Stimulated activated CD4-positive, alpha-beta T cell treated with anti-CD3 and anti-CD28 coated beads, TNF-alpha, amount 100 ng/mL, for 4 hours (primary cell): ENCODE measurements at places on chromosomes 1 and 21.

DNA sequence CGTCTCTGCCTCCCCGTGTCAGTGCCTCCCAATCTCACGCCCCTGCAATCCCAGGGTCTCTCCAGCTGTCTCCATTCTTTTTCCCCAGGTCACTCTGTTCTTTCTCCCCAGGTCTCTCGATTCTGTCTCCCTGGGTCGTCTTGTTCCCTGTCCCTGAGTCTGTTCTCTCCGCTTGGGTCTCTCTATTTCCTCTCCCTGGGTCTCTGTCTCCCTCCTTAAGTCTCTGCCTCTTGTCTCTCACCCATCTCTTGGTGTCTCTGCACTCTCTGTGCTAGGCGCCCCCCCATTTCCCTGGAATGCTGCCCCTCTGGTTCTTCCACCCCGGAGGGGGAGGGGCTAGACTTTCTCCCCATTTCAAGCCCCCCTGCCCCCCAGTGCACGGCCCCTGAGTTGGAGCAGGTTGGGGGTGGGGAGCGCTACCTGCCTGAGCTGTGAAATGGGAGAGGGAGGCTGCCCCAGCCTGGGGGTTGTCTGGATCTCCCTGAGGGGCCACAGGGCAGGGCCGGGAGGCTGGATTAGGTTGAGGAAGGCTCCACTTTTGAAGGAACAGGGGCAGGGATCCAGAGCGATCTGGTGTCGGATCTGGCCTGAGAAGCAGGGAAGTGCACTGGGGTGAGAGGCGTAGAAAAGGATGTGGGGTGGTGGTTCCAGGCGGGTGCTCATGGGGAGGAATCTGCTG lies 1.4 kb downstream of the PTPRF start:
- DNase-seq: no peak

DNA sequence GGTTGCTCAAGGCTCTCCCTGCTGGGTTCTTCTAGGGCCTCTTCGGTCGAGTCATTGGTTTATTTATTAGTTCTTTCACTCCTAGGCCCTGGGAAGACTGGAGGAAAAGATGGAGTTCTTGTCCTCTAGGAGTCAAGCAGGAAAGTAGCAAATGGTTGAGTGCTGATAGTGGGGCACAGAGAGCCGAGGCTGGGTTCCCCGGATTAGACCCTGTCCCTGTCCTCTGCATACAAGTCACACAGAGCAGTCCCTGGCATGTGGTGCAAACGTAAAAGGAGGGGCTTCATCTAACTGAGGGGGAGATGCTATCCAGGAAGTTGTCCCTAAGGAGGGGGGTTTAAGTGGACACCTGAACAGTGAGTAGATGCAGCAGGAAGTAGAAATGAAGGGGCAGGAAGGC lies 19.2 kb upstream of the KCNE2 start:
- no peak for DNase-seq

GRCh38 chr1:1943834-1944570 lies 24.9 kb upstream of the TMEM52 start:
- DNase-seq: peak; percentile 45

GRCh38 chr1:62082456-62083363 lies 111.9 kb upstream of the L1TD1 start:
- DNase-seq: peak; percentile 1

- no peak for DNase-seq
These were observed 7.7 kb downstream of the CHRM3 start for GRCh38 chr1:239394107-239394506.

- DNase-seq: no peak
These were observed 133.8 kb downstream of the LRRC40 start for GRCh38 chr1:70071601-70072000.

- no peak for DNase-seq
These were observed 20.1 kb upstream of the PCBP3 start for GRCh38 chr21:45623436-45623835.

DNA sequence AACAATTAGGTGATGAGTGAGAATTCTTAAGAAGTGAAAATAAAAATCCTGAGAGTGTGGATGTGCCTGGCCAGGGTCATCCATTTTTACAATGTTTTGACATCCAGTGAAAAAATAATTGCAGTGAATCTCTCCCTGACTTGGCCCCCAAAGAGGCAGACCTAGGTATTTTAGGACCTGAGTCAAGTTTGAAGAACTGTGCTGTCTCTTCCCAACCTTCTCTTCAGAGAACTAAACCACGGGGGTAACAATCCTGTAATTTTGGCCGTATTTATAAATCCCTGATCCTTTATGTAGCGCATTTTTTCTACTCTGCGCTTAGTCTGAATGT lies 43.3 kb upstream of the PPP2R5A start:
- no peak for DNase-seq
